ENCODE measurements at places on chromosomes 12 and 14.
A peak's percentile ranks its signal among the peaks of the same experiment; 100 is the strongest.

- DNase-seq, result no peak
Measured at GRCh38 chr12:40734276-40734675, 42.0 kb downstream of the CNTN1 start.

GRCh38 chr12:62098132-62098531 is 162.1 kb upstream of the USP15 start:
- DNase-seq, result no peak

DNA sequence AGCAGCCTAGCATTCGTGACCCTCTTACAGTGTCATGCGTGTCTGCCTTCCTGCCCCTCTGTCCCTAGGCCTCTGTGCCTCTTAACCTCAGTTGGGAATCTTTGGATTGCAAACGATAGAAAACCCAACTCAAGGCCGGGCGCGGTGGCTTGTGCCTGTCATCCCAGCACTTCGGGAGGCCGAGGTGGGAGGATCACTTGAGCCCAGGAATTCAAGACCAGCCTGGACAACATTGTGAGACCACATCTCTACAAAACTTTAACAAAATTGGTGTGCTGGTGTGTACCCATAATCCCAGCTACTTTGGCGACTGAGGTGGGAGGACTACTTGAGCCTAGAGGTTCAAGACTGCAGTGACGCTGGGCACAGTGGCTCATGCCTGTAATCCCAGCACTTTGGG is 36.7 kb downstream of the TMEM120B start:
- DNase-seq, result no peak

- DNase-seq, result no peak
Measured at GRCh38 chr12:857611-858010, 91.9 kb downstream of the RAD52 start.

DNA sequence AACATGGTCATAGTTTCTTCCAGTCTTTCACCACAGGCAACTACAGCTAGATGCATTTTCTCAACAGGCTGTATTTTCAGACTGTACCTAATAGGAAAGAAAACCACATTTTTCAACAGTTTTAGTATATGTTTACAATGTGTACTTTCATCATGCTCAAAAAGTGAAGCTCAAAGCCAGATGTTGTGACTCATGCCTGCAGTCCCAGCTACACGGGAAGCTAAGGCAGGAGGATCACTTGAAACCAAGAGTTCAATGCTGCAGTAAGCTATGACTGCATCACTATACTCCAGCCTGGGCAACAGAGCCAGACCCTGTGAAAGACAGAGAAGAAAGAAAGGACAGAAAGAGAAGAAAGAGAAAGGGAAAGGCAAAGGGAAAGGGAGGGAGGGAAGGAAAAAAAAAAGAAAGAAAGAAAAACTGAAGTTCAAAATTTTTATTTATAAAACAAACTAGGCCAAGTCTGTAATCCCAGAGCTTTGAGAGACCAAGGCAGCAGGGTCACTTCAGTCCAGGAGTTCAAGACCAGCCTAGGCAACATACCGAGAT is 25.5 kb downstream of the GXYLT1 start:
- no peak for DNase-seq

GRCh38 chr14:26265170-26265685 is 332.6 kb downstream of the NOVA1 start:
- DNase-seq, result no peak

- DNase-seq, result no peak
Measured at GRCh38 chr14:23217032-23218020, 20.4 kb upstream of the RNF212B start.

GRCh38 chr12:41606468-41607445 is 418.6 kb downstream of the PDZRN4 start:
- no peak for DNase-seq

DNA sequence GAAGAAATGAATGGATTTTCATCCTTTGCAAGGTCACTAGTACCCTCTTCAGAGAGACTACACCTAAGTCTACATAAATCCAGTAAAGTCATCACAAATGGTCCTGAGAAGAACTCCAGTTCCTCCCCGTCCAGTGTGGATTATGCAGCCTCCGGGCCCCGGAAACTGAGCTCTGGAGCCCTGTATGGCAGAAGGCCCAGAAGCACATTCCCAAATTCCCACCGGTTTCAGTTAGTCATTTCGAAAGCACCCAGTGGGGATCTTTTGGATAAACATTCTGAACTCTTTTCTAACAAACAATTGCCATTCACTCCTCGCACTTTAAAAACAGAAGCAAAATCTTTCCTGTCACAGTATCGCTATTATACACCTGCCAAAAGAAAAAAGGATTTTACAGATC is 40.8 kb downstream of the SPATA7 start:
- DNase-seq, result no peak

DNA sequence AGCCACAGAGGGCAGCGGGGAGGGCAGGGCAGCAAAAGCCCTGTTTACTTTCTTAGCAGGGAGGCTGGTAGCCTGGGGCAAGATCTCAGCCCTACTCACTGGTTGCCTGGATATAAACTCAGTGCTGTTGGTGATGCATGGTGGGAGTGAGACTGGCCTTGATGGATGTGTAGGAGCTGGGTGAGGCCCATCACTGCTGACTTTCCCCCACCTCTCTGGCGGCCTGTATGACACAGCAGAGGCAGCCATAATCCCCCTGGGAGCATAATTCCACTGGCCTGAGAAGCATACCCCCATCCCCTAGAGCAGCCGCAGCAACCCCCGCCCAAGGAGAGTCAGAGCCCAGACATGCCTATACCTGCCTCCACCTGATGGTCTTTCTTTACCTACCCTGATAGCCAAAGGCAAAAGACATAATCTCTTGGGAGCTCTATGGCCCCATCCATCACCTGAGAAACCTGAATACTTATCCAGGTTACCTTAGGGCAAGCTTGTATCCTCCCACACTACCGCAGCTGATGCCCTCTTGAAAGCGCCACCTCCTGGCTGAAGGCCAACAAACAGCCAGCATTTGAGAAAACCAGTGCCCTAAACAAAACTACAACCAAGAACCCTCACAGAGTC is 59.3 kb downstream of the DNAI7 start:
- no peak for DNase-seq

DNA sequence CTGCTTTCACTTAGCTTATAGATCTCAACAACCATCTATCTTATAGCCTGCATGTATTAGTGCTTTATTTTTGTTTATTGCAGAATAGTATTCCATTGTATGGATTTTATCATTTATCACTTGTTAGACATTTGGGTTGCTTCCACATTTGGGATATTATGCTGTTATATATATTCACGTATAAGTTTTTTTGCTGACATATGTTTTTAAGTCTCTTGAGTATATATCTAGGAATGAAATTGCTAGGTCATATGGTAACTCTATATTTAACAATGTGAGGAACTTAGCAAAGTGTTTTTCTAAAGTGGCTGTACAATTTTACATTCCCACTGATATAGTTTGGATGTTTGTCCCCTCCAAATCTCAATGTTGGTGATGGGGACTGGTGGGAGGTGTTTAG is 208.1 kb downstream of the CPNE8 start:
- no peak for DNase-seq

DNA sequence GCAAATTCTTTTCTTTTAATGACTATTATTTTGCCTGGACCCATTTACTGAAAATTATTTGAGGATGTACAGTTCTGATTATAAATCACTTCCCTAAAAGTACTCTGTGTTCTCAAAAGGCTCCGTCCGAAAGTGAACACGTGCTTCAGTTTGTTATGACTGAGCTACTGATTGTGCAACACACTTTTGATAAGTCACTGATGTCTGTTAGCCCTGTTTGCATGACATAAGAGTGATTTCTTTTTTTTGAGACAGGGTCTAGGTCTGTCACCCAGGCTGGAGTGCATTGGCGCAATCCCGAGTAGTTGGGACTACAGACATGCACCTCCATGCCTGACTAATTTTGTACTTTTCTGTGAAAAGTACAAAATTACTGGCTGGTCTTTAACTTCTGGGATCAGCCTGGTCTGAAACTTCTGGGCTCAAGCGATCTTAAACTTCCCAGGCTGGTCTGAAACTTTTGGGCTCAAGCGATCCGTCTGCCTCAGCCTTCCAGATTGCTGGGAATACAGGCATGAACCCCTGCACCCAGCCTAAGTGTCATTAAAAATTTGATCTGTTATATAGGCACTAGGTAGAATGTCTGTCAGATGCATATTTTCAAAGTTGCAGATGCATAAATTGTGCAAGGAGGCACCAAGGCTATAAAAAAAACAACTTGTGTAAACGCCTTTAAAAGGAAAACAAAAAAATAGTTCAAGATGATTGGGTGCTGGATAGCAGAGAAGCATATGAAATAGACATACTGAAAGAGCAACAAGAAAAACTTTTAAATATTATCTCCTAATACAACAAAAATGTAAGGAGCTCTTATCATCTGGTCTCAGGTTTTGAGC is 111.5 kb downstream of the SRGAP1 start:
- DNase-seq, result no peak

- no peak for DNase-seq
Measured at GRCh38 chr12:21800011-21800410, 25.5 kb upstream of the KCNJ8 start.

GRCh38 chr14:20719777-20720176 is 25.9 kb upstream of the EDDM3A start:
- DNase-seq, result no peak

GRCh38 chr14:47057364-47057763 is 405.8 kb upstream of the RPL10L start:
- no peak for DNase-seq

DNA sequence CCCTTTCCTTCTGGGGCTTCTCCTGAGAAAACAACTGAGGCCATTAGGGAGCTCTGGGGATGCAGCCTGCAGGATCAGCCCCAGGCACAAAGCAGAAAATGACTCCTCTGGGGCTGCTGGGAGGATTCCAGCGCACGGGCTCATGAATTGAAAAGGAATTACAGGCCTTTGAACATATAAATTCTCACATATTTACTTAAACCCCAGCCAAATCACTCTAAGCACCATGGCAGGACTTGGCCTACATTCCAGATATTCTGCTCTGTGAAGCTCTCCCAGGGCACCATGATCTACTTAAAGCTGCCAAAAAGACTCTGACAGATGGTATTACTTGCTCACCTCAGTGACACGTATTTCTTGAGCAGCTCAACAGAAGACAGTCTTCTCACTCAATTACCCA is 87.2 kb downstream of the ZFC3H1 start:
- no peak for DNase-seq

DNA sequence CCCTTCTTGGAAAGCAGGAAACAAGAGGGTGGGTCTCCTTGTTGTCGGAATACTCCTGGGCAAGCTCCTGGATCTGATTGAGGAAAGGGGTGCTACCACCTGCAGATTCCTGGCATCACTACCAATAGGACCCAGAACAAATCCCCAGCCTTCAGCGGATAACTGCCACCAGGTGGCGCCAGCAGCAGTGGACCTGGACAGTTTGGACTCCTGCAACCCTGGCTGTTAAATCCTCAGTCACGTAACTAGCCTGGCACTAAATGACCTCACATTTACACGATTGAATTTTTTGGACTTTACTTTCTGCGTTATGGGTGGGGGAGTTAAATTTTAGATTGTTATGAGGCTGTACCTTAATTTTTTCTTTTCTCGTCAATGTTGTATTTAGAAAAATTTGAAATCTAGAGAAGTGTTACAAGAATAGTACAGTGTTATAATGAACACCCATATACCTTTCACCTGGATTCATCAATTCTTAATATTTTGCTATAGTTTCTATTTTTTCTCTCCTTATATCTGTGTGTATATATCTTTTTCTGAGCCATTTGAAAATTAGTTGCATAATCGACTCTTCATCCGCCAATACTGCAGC is 95.6 kb downstream of the GAS2L3 start:
- peak; percentile 67 for DNase-seq

GRCh38 chr12:95446506-95446900 is 27.4 kb upstream of the METAP2 start:
- DNase-seq, result peak; percentile 63

DNA sequence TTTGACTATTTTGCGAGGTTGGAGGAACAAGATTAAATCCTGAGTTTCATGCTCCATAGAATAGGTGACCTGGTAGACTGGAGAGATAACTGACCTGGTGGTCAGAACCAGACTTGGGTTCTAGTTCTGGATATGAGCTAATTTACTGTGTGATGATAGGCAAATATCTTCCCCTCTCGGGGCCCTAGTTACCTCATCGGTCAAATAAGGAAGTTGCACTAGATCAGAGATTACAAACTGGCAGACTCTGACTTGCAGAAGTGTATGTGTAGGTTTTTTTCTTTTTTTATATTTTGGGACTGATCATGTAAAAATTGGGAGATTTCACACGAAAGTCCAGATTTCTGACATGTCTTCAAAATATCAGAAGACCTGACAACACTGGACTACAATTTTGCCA is 37.0 kb downstream of the RPH3A start:
- no peak for DNase-seq

DNA sequence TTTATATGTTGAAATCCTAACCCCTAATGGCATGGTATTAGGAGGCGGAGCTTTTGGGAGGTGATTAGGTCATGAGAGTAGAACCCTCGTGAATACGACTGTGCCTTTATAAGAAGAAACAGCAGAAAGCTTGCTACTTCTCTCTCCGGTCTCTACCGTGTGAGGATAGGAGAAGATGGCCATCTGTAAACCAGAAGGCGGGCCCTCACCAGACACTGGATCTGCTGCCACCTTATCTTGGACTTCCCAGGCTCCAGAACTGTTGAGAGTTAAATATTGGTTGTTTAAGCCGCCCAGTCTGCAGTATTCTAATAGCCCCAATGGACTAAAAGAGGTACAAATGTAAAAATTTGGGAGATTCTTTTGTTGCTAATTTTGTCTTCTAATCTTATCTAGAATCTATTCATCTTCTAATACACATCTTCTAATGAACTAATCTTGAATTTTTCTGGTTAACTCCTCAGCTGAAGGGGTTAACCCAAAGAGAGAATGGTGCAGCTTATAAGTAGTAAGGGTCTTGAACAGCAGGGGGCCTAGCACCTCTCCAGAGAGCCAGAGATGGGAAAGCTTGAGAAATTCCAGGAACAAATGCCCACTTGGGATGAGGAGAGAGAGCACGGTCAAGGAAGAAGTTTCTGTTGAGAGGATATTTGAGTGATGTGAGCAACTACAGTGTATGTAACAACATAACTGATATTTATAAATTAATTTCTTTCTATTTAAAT is 264.0 kb upstream of the GRIP1 start:
- DNase-seq, result no peak

DNA sequence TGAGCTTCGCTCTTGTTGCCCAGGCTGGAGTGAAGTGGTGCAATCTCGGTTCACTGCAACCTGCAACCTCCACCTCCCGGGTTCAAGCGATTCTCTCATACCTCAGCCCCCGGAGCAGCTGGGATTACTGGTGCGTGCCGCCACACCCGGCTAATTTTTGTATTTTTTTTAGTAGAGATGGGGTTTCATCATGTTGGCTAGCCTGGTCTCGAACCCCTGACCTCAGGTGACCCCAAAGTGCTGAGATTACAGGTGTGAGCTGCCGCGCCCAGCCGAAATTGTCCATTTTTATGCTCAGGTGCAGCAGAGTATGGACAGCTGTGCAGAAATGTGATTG is 19.2 kb upstream of the CYP46A1 start:
- DNase-seq, result no peak

DNA sequence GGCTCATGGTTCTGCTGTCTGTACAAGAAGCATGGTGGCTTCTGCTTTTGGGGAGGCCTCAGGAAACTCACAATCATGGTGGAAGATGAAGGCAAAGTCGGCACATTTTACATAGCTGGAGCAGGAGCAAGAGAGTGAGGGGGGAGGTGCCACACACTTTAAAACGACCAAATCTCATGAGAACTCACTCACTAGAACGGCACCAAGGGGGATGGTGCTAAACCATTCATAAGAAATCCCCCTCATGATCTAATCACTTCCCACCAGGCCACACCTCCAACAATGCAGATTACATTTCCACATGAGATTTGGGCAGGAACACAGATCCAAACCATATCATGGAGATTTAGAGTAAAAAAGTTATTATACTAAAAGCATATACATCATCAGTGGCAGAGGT is 13.6 kb upstream of the LEMD3 start:
- no peak for DNase-seq

- no peak for DNase-seq
Measured at GRCh38 chr14:28157289-28157869, 609.2 kb upstream of the FOXG1 start.

Data from right forelimb (tissue), 1 donor.